ENCODE measurements at places on chromosomes 13 and 19.

- no peaks in the 10 kb centered on the region for H3K4me1 ChIP-seq
- peaks cover 5% of the 10 kb centered on the region for H3K27me3 ChIP-seq
- no peak overlapping the region for H3K4me3 ChIP-seq
- peak; percentile 20 for DNase-seq
These were observed 217.0 kb upstream of the OBI1 start for GRCh38 chr13:78875792-78876580.

- H3K27ac ChIP-seq: no peak overlapping the region
- peaks cover 13% of the 10 kb centered on the region for H3K36me3 ChIP-seq
- no peaks in the 10 kb centered on the region for H3K27me3 ChIP-seq
- no peaks in the 10 kb centered on the region for H3K4me1 ChIP-seq
- peak; percentile 58 for DNase-seq
These were observed 175.9 kb downstream of the IRS2 start for GRCh38 chr13:109610517-109610916.

DNA sequence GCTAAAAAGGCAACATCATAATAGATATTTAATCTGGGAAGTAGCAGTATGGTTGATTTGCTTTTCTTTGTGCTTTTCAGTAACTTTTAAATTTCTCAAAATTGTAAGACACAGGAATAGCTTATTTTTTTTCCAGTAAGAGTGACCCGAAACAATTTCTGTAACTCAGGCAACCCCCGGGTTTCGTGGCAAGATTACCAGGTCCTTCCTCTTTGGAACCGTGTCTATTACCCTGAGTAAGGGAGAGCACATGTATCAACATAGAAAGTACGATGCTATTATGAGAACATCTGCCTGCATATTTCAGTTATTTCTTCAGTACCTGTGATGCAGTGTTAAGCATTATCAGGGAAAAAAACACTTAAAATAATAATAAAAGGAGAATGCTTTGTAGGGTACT is 64.1 kb downstream of the DOCK9 start:
- H3K36me3 ChIP-seq: peaks cover 10% of the 10 kb centered on the region
- peaks cover 17% of the 10 kb centered on the region for H3K4me1 ChIP-seq
- no peak overlapping the region for H3K27ac ChIP-seq

DNA sequence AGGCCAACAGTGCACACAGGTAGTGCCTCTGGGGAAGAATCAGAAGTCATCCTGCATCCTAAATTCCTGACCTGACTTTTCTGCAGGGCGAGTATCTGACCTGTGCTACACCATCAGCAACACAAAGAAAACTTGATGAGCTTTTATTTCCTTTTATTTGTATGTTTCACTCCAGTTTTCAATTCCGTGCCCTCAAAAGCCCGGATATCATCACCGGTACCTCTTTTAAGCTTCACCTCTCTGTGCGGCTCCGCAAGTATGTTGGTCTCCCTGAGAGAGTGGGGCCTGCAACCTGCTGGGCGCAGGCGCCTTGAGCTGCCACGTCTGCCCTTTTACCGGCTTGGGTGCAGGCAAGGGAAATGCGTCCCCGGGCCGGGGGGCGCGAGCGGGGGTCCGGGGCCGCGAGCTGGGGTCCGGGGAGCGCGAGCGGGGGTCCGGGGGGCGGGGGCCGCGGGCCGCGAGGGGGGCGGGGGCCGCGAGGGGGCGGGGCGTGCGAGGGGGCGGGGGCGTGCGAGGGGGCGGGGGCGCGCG is 4.3 kb upstream of the DUXA start:
- no peak overlapping the region for H3K27ac ChIP-seq
- no peak overlapping the region for H3K4me3 ChIP-seq
- no peaks in the 10 kb centered on the region for H3K27me3 ChIP-seq
- H3K4me1 ChIP-seq: peaks cover 18% of the 10 kb centered on the region
- DNase-seq: no peak

DNA sequence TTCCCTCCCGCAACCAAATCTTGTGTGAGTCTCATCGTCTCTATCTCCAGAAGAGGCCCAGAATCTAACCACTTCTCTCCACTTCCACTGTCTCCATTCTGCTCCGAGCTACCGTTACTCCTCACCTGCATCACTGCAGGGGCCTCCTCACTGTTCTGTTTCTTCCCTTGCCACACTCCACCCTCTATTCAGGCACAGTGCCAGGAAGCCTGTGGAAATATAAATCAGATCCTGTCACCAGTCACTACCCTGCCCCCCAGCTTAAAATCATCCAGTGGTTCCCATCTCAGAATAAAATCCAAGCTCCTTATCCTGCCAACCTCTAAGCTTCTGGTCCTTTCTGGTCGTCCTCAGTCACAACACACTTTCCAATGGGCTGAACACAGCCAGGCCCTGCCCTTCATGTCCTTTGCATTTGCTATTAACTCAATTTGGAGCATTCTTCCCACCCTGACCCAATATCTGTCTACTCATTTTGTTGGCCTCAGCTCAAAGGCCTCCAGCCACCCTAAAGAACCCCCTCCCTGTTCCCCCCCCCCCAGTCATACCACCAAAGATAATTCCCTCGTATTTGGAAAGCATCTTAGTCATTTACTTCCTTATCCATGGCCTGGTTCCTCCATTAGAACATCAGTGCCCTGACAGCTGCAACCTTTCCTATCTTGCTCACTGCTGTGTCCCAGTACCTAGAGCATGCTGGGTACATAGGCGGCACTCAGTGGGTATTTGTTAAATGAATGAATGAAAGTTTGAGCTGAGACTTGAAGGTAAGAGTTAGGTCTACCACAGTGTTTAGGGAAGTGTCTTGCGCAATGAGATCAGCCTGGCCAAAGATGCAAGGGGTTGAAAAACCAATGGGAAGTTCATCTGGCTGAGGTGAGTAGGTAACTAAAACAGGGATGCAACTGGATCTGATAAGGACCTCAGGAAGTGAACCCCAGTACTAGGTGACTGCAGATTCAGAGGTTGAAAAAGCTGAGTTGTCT is 24.4 kb downstream of the ZNF175 start:
- H3K4me3 ChIP-seq: no peak overlapping the region
- H3K27me3 ChIP-seq: no peaks in the 10 kb centered on the region
- H3K36me3 ChIP-seq: no peaks in the 10 kb centered on the region
- peaks cover 16% of the 10 kb centered on the region for H3K4me1 ChIP-seq
- DNase-seq: no peak

DNA sequence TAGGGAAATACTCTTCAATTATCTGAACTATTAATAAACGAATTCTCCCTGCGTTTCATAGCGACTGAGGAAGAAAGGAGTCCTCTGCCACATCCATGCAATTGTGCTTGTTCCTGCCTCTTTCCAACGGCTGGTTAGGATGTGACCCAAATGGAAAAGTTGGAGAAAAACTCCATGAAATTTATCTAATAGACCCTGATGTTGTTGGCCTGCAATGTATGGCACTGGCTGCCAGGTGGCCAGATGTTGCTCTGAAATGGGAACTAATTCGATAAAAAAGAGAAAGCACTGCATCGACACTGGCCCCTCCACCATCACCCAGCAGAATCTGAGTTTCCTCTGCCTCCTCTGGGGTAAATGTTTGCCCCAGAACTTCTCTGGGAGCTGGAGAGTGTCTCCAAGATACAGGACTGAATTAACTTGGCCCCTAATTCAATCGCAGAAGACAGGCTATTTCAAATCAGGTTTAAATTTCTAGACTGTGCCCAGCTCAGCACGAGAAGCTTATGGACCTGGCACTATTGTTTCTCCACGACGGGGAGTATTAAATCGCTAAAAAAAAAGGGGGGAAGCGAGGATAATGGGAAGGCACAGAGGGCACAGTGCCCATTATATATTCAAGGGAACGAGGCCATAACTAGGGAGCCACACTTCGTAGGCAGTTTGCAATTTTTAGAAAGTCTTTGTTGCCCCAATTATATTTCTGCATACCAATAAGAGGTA is 103.9 kb downstream of the ZIC5 start:
- no peak overlapping the region for H3K27ac ChIP-seq
- no peak for DNase-seq
- no peaks in the 10 kb centered on the region for H3K4me1 ChIP-seq
- no peak overlapping the region for H3K4me3 ChIP-seq
- no peaks in the 10 kb centered on the region for H3K36me3 ChIP-seq
- H3K27me3 ChIP-seq: no peaks in the 10 kb centered on the region

- no peak overlapping the region for H3K27ac ChIP-seq
- H3K4me1 ChIP-seq: no peaks in the 10 kb centered on the region
- no peaks in the 10 kb centered on the region for H3K36me3 ChIP-seq
- H3K27me3 ChIP-seq: peaks cover 3% of the 10 kb centered on the region
- DNase-seq: no peak
These were observed 290.9 kb upstream of the SOX21 start for GRCh38 chr13:95003019-95003813.

DNA sequence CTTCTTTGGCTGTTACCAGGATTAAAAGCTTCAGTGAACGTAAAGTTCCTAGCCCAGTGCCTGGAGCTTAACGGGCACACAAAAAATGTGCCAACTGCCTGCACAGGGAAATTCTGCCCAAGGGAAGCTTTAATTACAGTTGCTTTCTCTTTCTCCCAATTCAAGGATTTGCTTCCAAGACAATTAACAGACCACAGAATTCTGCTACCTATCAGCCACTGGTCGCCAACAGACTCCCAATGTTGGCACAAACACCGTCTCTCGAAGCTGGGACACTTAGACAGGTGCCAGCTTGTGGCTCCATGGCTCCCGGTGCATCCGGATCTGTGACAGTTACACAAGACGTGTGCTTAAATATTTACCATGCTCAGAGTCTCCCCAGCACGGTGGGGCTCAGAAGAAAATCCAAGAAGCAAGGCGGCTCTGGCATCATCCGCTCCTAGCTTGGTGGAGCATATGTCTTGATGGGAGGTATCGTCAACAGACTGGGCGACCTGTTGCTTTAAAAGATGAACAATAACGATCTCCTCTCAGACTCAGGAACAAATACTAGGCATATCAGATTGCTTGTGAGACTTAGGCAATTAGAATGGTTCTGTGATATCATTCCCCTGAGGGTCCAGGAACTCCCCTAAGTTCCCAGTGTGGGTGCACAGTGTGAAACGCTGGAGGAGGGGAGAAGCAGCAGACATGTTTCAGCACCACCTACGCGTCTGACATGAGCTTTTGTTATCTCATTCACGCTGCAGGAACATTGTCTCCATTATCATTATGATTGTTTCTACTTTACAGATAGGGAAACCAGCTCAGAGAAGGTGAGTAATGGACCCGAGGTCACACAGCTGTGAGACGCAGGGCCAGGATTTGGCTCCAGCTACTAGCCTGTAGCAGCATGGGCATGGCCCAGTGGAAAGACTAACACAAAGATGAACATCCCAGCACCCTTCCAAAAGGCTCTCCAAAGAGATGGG is 61.6 kb downstream of the ALOX5AP start:
- peak overlapping the region; percentile 61 for H3K27ac ChIP-seq
- no peak overlapping the region for H3K4me3 ChIP-seq
- DNase-seq: no peak
- H3K4me1 ChIP-seq: peaks cover 23% of the 10 kb centered on the region
- no peaks in the 10 kb centered on the region for H3K36me3 ChIP-seq

GRCh38 chr13:59425211-59425741 is 738.5 kb downstream of the DIAPH3 start:
- no peaks in the 10 kb centered on the region for H3K27me3 ChIP-seq
- H3K36me3 ChIP-seq: no peaks in the 10 kb centered on the region
- no peak overlapping the region for H3K4me3 ChIP-seq

GRCh38 chr19:46442808-46443450 is 14.2 kb upstream of the PNMA8C start:
- no peak overlapping the region for H3K4me3 ChIP-seq
- H3K27ac ChIP-seq: no peak overlapping the region
- no peaks in the 10 kb centered on the region for H3K36me3 ChIP-seq
- no peaks in the 10 kb centered on the region for H3K27me3 ChIP-seq
